ENCODE measurements at places on chromosomes 2 and 18.

DNA sequence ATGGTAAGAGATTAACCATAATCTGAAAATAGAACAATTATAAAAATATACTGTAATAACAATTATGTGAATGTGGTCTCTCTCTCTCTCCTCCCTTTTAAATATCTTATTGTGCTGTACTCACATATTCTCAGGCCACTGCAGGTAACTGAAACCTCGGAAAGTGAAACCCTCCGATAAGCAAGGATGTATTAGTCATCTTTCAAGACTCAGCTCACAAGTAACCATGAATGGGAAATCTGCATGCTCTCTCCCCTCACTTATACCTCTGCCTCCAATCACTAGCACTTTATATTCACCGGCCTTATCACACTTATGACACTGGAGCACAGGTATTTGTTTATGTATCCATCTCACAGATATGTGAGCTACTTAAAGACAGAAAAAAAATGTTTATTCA, 139.7 kb downstream of the LRP2 start:
- DNase-seq = no peak

DNA sequence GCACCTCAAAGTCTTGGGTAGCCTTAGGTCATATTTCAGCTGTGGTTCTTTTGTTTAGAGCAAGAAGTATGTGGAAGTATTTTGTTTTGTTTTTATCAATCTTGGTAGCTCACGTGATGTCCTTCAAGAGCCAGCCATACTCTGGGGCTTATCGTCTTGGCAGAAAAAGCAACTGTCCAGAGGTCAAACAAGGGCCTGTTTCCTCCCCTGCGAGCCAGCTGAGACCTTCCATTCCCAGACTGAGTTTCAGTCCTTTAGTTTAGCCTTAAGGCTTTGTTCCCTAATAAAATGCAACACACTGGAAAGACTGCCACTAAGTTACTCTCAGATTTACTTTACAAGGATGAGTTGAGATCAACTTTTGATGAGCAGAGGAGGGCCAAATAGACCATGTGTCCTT, 63.5 kb downstream of the TXNL1 start:
- DNase-seq = no peak

DNA sequence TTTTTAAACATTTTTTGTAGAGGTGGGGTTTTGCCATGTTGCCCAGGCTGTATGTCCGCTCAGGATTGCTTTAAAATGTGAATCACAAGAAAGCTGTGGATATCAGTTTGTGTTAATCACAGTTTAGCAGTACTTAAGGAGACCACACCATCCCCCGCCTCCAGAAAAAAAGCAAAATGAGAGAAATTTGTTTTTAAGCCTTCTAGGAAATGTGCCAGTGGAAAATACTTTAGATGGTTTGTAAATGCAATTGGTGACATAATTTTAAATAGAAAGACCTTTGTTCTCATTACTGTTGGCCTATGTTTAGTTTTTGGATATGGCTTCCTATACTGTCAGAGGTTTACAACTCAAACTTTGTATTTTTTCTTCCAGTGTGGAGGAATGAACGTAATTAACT, 27.0 kb downstream of the GCA start:
- no peak for DNase-seq

DNA sequence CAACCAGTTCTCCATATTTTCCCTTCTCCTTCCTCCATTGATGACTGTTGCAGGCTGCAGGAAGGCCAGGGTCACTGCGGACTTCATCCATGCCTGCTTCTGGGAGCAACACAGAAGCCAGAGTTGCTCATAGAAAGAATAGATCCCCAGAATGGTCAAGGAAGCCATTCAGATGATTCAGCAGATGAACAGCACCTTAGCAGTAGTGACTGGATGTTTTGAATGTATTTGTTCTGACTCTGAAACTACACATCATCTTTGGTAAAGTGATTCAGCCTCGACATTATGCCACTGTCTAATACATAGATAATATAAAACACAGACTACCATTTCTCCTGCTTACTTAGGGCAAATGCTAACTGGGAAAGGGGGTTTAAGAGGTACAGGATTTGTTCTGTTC, 411.6 kb downstream of the RND3 start:
- no peak for DNase-seq

- DNase-seq = no peak
These were observed 126.5 kb downstream of the ZNF407 start for GRCh38 chr18:74724186-74724585.

DNA sequence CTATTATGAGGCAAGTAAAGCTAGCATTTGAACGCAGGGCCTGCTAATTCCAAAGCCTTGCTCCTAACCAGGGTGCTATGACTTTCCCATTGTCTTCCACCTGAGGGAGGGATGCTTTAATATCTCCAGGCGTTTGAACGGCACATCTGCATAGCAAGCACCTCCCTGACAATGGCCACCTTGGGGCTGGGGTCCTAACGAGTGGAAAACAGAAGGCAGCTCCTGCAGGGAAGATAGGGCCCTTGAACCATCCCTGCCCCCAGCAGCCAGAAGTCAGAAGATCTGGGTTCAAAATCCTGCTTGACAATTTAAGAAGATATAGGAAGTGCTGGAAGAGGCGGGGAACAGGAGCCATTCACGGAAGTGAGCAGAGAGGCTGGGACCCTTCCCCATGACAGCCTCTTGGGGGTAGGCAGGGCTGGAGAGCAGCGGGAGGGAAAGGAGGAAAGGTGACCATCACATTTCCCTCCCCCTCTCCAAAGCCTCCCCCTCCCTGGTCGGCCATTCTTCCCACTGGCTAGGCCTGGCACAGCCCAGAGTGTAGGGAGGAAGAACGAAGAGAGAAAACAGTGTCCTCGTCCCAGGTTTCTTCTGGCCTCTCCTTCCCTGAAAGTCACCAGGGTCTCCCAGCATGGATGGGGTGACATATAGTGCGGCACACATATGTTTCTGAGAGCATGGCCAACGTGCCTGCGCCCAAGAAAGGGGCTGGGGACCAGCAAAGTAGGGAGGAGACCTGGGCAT, 73.5 kb downstream of the EMX1 start:
- no peak for DNase-seq

- DNase-seq = no peak
These were observed 78.2 kb upstream of the GCFC2 start for GRCh38 chr2:75788902-75789301.

DNA sequence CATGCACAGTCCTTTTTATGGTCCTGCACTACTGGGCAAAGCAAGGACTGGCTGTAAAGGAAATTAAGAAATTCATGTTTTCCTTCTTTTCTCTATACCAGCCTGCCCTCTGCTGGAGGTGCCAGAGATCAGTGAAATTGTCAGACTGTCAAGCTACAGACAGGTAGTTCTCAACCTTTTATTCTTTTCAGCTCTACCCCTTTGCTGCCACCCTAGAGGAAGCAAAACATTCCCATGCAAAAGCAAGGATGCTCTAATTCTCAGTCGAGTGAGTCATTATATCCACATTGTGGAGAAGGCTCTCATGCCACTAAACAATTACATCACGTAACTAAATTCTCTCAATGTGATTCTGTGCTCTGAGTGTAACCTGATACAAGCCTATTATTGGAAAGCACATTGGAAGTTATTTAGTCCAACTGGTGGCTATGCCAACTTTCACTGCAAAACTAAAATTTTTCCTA, 25.0 kb upstream of the RAPGEF4 start:
- no peak for DNase-seq

DNA sequence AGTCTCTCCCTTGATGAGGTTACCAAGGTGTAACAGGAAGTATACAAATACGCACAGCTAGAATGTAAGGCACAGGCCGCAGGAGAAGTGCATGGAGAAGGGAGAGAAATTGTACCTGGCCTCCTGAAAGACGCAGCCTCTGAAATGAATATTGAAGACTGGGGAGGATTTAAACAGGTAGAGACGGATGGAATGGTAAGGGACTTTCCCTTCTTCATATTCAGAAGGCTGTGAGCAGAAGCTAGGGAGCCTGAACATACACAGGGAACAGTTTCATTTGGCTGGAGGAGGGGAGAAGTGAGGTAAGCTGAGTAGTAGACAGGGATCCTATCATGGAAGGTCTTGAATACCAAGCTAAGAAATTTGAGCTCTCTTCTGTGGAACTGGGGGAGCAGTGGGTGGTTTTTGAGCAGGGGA, 112.7 kb downstream of the ANKRD44 start:
- no peak for DNase-seq

DNA sequence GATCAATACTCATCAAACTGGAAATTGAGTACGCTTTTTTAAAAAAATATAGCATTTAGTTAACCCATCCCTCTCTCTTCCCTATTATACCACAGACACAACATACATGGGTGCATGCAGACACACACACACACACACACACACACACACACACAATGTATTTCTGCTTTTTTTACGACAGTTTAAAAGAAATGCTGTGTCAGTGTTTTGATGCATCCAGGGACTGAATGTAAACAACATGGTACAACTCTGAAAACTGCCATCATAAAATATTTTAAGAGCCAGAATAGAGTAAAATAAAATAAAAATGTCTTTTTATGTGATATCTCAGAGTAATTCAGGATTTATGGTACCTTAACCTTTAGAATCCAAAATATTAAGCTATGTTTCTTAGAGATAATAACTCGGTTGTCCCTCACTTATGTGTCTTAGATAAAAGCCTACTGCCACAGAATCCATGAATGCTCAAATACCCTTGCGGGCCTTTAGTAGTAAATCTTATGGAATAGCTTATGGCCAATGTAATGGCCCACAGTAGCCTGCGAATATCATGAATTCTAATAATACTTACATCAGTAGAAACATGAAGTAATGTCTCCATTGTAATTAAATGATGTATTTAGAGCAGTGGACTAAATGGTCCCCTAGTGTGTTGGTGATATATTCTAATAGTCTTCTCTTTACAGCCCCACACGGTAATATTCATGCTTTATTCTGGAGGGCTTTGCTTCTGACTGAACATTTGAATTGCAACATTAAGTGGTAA, 251.6 kb upstream of the FIGN start:
- DNase-seq = no peak
